ENCODE measurements at places on chromosomes 13 and 19. TPM values are rescaled to one million over a fixed set of nuclear protein-coding genes. Genes with fewer than 3 reads are reported as not detected.

Gene CRB3
- total RNA-seq = not detected

Gene USP12
- total RNA-seq = 27.9 TPM

Gene CACNG8
- total RNA-seq = not detected

Gene OBI1
- 32.6 TPM for total RNA-seq

Gene ZNF846
- total RNA-seq = 71.0 TPM

Gene TNNT1
- total RNA-seq = 2.5 TPM

GRCh38 chr13:112067116-112067741 lies at the start of gene SOX1:
Gene SOX1, plus strand, starts transcription at chr13:112067149. Its CDS starts 510 bp downstream, at chr13:112067659.
- no peaks in the 10 kb centered on the region for H3K36me3 ChIP-seq
- peaks cover 63% of the 10 kb centered on the region for H3K27me3 ChIP-seq
- H3K4me1 ChIP-seq = peaks cover 11% of the 10 kb centered on the region
- H3K4me3 ChIP-seq = no peak within 1 kb of the TSS

- no peak overlapping the region for H3K4me3 ChIP-seq
- H3K4me1 ChIP-seq = no peaks in the 10 kb centered on the region
- DNase-seq = no peak
- no peak overlapping the region for H3K27ac ChIP-seq
- no peaks in the 10 kb centered on the region for H3K27me3 ChIP-seq
These were observed 516.8 kb downstream of the OLFM4 start for GRCh38 chr13:53545340-53545941.

DNA sequence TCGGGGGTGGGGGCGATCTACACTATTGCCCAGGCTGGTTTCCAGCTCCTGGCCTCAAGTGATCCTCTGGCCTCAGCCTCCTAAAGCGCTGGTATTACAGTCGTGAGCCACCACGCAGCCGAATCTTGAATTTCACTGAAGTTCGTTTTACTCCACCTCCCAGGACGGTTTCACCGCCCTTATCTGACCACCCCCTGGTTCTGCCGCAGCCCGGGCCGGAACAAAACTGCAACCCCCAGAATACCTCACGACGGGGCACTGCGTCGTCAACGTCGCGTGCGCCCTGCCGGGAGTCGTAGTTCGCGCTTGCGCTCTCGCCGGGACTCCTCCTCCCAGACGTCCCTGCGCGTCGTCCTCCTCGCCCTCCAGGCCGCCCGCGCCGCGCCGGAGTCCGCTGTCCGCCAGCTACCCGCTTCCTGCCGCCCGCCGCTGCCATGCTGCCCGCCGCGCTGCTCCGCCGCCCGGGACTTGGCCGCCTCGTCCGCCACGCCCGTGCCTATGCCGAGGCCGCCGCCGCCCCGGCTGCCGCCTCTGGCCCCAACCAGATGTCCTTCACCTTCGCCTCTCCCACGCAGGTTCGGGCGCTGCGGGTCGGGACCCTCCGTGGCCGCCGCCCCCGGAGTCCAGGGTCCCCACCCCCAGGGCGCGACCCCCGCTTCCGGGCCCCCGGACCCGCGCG lies at the start of gene ATP5F1D:
ATP5F1D (plus strand) TSS at position 335 of the 679 bp plus-strand sequence; CDS start at position 435, 100 bp downstream.
- peak within 1 kb of the TSS; percentile 93 for H3K27ac ChIP-seq
- peak; percentile 94 for DNase-seq
- peaks cover 4% of the 10 kb centered on the region for H3K27me3 ChIP-seq
- H3K4me1 ChIP-seq = peaks cover 28% of the 10 kb centered on the region
- H3K4me3 ChIP-seq = peak within 1 kb of the TSS; percentile 51
- no peaks in the 10 kb centered on the region for H3K36me3 ChIP-seq

DNA sequence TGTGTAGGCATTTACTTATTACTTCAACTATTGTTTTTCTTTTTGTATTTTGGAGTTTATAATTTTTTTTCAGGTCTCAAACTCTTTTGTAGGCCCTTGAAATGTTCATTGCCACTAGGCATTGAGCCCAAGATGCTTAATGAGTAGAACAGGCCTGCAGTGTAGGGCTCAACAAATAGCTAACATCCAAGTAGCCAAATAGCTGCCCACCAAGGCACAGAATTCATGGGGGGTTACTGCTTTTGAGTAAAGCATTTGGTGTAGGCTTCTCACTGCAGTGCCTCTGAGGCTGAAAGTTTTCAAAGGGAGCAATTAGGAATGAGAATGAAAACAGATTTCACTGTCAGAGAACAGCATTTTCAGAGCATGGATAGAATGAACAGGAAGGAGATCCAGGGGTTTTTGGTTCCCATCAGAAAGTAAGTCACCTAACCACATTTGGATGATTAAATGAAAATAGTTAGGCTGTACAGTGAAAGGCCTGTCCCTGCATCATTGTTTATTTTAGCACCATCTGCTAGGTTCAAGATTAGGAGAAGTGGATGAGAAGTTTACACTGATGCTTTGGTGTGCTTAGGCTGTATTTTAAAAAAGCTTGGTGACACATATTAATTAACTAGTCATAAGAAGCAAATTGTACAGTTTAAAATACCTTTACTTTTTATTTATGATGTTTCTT lies 61.0 kb downstream of the EDNRB start:
- H3K27me3 ChIP-seq = no peaks in the 10 kb centered on the region
- DNase-seq = no peak
- no peak overlapping the region for H3K27ac ChIP-seq
- H3K36me3 ChIP-seq = no peaks in the 10 kb centered on the region
- no peak overlapping the region for H3K4me3 ChIP-seq

DNA sequence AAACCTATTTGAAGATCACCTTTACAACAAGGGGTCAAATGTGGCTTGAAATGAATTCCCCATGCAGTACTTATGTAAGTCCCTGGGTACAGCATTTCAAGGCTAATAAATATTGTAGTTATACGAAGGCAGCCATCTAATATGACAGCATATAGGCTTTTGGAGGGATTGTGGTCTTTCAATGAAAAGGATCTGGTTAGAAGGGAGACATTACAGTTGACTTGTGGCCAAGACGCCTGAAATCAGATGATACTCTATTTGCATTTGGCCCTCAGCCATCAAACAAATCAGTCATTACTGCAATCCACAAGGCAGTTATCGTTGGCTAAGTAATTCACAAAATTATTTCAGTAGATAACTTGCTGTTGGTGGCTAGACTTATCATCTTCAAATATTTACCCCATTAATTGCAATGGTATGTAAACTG lies 242.7 kb downstream of the DCLK1 start:
- H3K27me3 ChIP-seq = no peaks in the 10 kb centered on the region
- H3K27ac ChIP-seq = peak overlapping the region; percentile 59
- H3K36me3 ChIP-seq = no peaks in the 10 kb centered on the region
- DNase-seq = no peak
- H3K4me1 ChIP-seq = peaks cover 8% of the 10 kb centered on the region

DNA sequence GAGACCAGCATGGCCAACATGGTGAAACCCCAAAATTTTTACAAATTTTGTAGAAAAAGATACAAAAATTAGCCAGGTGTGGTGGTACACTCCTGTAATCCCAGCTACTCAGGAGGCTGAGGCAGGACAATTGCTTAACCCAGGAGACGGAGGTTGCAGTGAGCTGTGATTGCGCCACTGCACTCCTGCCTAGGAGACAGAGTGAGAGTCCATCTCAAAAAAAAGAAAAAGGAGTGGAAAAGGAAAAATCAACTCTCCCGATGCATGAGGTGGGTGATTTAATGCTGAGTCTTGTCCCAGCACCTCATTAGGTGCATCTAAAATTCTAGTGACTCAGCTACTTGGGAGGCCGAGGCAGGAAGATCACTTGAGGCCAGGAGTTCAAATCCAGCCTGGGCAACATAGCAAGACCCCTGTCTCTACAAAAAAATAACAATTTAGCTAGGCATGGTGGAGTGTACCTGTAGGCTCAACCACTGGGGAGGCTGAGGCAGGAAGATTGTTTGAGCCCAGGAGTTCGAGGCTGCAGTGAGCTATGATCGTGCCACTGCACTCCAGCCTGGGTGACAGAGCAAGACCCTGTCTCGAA lies 19.8 kb downstream of the GTPBP3 start:
- no peaks in the 10 kb centered on the region for H3K36me3 ChIP-seq
- peak overlapping the region; percentile 8 for H3K27ac ChIP-seq
- H3K4me3 ChIP-seq = no peak overlapping the region
- no peaks in the 10 kb centered on the region for H3K4me1 ChIP-seq
- H3K27me3 ChIP-seq = no peaks in the 10 kb centered on the region

- H3K27me3 ChIP-seq = no peaks in the 10 kb centered on the region
- no peaks in the 10 kb centered on the region for H3K36me3 ChIP-seq
- no peak overlapping the region for H3K4me3 ChIP-seq
- H3K4me1 ChIP-seq = no peaks in the 10 kb centered on the region
- DNase-seq = no peak
These were observed 1327.7 kb downstream of the EFNB2 start for GRCh38 chr13:105207572-105208293.

DNA sequence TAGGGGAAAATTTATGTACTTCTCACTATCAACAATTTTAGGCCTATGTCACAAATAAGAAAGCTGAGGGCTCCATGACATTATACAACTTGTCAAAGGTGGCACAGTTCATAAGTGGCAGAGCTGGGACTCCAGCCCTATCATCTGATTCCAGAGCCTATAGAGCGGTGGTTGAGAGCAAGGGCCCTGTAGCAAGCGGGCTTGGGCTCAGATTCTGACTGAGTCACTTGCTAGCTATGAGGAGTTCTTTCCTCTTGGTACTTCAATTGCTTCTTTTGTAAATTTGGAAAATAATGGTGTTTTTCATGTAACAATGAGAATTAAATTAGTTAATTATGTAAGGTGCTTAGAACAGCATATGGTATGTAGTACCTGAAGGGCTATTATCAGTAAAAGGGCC lies 28.7 kb upstream of the FAM216B start:
- no peaks in the 10 kb centered on the region for H3K4me1 ChIP-seq
- H3K27me3 ChIP-seq = no peaks in the 10 kb centered on the region
- H3K27ac ChIP-seq = peak overlapping the region; percentile 60
- no peak overlapping the region for H3K4me3 ChIP-seq
- no peaks in the 10 kb centered on the region for H3K36me3 ChIP-seq
- no peak for DNase-seq

GRCh38 chr13:29136341-29136740 lies 316.2 kb downstream of the MTUS2 start:
- H3K27ac ChIP-seq = no peak overlapping the region
- DNase-seq = no peak
- H3K27me3 ChIP-seq = no peaks in the 10 kb centered on the region
- H3K4me3 ChIP-seq = no peak overlapping the region

- H3K4me1 ChIP-seq = peaks cover 7% of the 10 kb centered on the region
- H3K27ac ChIP-seq = no peak overlapping the region
- no peak overlapping the region for H3K4me3 ChIP-seq
- no peak for DNase-seq
- no peaks in the 10 kb centered on the region for H3K27me3 ChIP-seq
These were observed 3.5 kb downstream of the KCNN4 start for GRCh38 chr19:43777163-43777695.

GRCh38 chr13:51829568-51829899 lies 15.4 kb downstream of the TMEM272 start:
- H3K4me1 ChIP-seq = no peaks in the 10 kb centered on the region
- H3K27me3 ChIP-seq = no peaks in the 10 kb centered on the region
- H3K4me3 ChIP-seq = no peak overlapping the region
- H3K36me3 ChIP-seq = no peaks in the 10 kb centered on the region
- no peak for DNase-seq

DNA sequence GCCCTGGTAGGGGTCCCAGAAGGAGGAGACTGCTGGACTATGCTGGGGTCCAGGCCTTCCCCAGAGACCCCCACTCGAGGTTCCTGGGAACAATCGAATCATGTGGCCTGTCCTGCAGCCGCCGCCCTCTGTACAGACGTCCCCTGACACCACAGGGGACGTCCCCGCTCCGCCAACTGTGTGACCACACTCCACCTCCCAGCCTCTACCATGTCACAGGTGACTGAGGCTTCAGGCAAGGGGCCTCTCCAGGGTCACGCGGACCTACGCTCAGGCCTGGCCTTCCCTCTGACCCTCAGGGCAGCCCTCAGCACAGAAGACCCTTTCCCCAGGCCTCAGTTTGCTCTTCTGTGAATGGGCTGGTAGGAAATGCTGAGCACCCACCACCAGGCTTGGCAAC lies 13.1 kb upstream of the TMEM161A start:
- no peak for DNase-seq
- H3K27me3 ChIP-seq = no peaks in the 10 kb centered on the region
- H3K4me3 ChIP-seq = no peak overlapping the region
- no peak overlapping the region for H3K27ac ChIP-seq

DNA sequence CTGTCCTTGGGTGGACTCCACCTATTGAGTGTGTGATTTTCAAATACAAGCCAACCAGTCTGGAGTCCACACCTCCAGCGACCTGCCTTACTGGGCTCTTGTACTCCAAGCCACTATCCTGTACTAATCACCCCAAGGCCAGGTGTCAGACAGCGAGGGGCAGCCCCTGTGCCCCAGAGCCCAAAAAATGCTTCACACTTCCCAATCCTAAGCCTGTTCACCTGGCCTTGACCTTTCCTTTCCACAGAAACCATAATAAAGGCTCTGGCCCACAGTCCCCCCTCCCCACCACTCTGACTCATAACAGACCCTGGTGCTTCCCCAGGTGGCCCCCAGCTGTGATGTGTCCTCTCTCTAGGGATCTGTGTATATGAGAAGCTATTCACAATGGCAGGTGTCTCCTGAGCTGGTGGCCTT lies 3.9 kb downstream of the CD209 start:
- H3K27me3 ChIP-seq = no peaks in the 10 kb centered on the region
- H3K36me3 ChIP-seq = no peaks in the 10 kb centered on the region
- no peak overlapping the region for H3K27ac ChIP-seq
- H3K4me1 ChIP-seq = no peaks in the 10 kb centered on the region
- H3K4me3 ChIP-seq = no peak overlapping the region

GRCh38 chr13:98232456-98232855 lies 55.4 kb upstream of the RNF113B start:
- H3K4me3 ChIP-seq = no peak overlapping the region
- no peaks in the 10 kb centered on the region for H3K4me1 ChIP-seq
- DNase-seq = no peak
- no peaks in the 10 kb centered on the region for H3K27me3 ChIP-seq
- H3K27ac ChIP-seq = no peak overlapping the region
